PC-9 (cell line): ENCODE measurements at places on chromosomes 16 and 17. TPM values are rescaled to one million over a fixed set of nuclear protein-coding genes. Genes with fewer than 3 reads are reported as not detected.
A peak's percentile ranks its signal among the peaks of the same experiment; 100 is the strongest.

- H3K27ac ChIP-seq = no peak overlapping the region
- H3K36me3 ChIP-seq = peaks cover 19% of the 10 kb centered on the region
- DNase-seq = no peak
- no peak overlapping the region for H3K4me3 ChIP-seq
- no peaks in the 10 kb centered on the region for H3K27me3 ChIP-seq
- H3K4me1 ChIP-seq = peaks cover 7% of the 10 kb centered on the region
Measured at GRCh38 chr16:28977703-28978662, 3.4 kb downstream of the SPNS1 start.

- H3K36me3 ChIP-seq = no peaks in the 10 kb centered on the region
- H3K4me1 ChIP-seq = no peaks in the 10 kb centered on the region
- H3K27me3 ChIP-seq = peaks cover 65% of the 10 kb centered on the region
- peak; percentile 46 for DNase-seq
Measured at GRCh38 chr17:74354123-74354522, 7.5 kb downstream of the BTBD17 start.

EVPL gene
- total RNA-seq = 60.8 and 77.8 TPM in 2 replicates

DNA sequence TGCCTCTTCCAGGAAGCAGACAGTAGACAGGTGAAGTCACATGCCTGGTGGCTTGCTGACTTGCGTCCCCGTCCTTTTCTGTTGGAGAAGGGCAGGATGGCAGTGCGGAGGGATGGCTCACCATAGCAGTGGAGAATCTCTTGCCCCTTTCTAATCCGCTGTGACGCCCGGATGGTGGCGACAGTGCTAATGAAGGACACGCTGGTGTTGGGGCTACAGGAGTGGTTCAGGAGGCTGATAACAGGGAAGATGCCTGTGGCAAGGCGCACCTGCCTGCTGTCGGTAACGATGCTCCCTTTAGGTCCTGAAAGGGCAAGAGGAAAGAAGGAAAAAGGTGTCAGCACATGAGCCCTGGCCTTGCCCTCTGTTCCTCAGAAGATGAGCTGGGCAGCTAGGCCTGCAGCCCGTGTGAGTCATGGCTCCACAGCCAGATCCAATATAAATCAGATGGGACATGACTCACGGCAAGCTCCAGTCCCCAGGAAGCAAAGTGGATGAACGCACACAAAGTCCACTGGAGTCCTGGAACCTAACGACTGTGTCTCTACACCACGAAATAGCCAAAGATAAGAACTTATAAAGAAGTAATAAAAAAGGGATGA, 25.5 kb downstream of the SERPINF1 start:
- no peak overlapping the region for H3K4me3 ChIP-seq
- H3K27ac ChIP-seq = peak overlapping the region; percentile 35; the same call in 1 of the 2 replicates
- DNase-seq = peak; percentile 61
- H3K36me3 ChIP-seq = no peaks in the 10 kb centered on the region; the same call in 1 of the 2 replicates
- peaks cover 10% of the 10 kb centered on the region for H3K4me1 ChIP-seq

DNA sequence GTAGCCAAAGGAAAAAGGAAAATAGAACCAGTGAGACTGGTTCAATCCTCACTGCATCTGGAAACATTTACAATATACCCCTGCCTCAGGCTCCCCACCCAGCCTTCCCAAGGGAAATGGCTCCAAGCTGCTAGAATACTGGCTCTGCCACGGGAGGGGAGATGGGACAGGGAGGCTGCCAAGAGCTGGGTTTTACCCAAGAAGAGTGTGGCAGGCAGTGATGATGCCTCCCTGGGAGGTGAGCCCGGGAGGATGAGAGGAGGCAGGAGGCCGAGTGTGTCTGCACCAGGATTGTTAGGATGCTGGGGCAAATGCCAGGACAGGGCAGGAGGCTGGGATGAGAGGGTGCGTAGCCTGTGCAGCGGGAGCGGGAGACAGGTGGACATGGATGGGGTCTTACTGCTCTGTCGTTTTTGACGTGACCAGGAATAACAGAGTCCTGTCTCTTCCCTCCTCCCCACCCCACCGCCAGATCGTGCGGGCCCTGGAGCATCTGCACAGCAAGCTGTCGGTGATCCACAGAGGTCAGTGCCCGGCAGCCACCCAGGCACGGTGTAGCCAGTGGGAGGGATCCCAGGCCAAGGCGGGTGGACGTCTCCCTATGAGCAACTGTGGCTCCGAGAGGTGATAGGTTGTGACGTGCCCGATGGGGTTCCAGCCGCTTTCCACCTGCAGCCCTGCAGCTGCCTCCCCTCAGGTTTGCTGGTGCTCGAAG, 18.4 kb downstream of the MAP2K3 start:
- H3K27me3 ChIP-seq = peaks cover 6% of the 10 kb centered on the region; the same call in 1 of the 2 replicates
- no peak overlapping the region for H3K27ac ChIP-seq
- H3K4me3 ChIP-seq = no peak overlapping the region
- no peak for DNase-seq
- no peaks in the 10 kb centered on the region for H3K36me3 ChIP-seq

GRCh38 chr17:80633994-80634566, 89.4 kb downstream of the RPTOR start:
- no peak overlapping the region for H3K4me3 ChIP-seq
- H3K36me3 ChIP-seq = no peaks in the 10 kb centered on the region
- no peak for DNase-seq
- H3K27ac ChIP-seq = no peak overlapping the region
